NCI-H2227 treated with DMSO at 0.1 percent for 48 hours (cell line): ENCODE measurements at places on chromosomes 11 and 22.

- DNase-seq, result no peak
Observed at GRCh38 chr22:44139773-44140172, 41.0 kb upstream of the PARVG start.

DNA sequence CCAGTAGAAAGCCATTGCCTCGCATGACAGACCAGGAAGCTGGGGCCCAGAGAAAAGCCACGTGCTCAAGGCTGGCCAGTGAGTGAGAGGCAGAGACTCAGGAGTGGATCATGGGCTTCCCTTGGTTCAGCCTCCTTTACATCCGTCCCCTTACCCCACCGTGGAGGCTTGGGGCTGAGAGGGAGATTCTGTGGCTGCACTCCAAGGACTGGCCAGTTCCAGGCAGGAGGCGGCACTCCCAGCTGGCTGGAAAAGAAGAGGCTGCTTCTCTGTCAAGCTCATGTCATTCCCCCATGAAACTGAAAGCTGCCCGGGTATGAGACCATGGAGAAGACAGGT is 6.6 kb upstream of the ASCL2 start:
- no peak for DNase-seq

DNA sequence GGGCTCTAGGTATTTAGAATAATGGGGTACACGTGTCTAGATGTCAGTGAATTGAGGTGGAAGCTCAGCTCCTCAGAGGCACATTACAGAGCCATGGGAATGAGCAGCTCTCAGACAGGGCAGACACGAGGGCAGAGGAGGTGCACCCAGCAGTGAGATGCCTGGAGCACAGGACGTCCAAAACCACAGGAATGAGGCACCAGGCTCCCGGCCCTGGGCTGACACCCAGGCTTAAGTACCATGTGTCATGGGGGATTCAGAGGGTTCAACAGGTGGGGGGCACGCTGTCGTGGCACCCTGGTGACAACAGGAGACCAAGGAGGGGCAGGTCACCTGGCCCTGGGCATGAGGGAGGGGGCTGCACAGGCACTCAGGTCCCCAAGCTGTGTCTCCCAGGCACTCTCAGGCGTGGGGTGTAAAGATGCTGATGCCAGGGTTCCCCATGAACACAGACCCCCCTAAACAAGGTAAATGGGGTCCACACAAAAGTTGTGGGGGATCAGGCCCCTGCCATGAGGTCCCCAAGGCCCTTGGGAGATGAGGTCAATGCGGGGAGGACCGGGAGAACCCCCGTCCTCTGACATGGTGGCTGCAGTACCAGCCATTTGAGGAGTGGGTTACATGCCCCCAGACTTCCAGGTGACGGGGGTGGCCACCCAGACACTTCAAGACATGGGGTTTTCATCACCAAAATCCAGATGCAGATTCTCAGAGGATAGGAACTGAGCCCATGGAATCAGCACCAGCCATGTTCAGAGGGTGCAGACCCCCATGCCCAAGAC is 5.6 kb upstream of the SYT8 start:
- DNase-seq, result no peak

DNA sequence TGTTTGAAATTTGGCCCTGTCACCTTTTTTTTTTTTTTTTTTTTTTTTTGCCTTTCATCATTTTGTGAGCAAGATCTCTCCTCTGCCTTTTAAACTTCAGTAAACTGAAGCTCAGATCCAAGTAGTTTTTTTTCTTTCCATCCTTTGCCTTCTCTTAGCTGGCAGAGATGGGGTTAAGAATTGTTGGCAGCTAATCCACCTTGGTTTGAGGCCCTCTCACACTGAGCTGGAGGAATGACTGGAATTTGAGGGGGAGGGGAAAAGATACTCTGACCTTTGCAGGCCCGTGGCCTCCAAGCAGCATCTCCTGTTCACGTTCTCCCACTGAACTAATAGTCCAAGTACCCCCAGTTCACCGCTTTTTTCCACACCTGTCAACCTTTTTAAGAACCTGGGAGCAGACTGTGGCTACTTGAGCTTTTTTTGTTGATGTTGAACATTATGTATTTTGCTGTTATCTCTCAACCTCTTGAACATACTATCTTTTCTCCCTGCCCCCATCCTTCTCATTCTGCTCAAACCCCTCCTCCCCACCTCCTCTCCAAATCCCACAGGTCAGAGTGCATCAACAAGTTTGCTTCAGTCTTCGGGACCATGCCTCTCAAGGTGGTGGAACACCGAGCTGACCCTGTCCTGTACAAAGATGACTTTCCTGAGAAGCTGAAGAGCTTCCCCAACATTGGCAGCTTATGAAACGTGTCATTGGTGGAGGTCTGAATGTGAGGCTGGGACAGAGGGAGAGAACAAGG is 66.2 kb downstream of the ALX4 start:
- no peak for DNase-seq

GRCh38 chr11:21446939-21447590 is 745.8 kb upstream of the ANO5 start:
- no peak for DNase-seq

DNA sequence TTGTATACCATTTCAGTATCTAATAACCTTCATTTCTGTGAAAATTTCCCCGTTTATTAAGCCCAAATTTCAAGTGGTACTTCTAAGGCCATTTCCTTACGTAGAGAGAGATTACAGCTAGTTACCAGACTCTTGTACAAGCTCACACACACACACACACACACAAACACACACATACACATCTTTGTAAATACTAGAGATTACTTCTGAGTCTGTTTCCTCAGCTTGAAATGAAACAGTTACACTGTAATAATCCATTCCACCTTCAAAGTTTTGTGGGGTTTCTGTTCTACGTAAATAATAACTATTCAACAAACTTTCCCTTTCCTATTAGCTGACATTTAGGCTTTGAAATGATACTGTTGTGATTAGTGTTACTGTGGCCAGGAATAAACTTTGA is 6.2 kb downstream of the POGLUT3 start:
- no peak for DNase-seq

GRCh38 chr22:44438481-44439131 is 59.4 kb downstream of the RTL6 start:
- DNase-seq, result no peak

GRCh38 chr11:113827477-113827876 is 47.9 kb downstream of the CLDN25 start:
- DNase-seq, result no peak

DNA sequence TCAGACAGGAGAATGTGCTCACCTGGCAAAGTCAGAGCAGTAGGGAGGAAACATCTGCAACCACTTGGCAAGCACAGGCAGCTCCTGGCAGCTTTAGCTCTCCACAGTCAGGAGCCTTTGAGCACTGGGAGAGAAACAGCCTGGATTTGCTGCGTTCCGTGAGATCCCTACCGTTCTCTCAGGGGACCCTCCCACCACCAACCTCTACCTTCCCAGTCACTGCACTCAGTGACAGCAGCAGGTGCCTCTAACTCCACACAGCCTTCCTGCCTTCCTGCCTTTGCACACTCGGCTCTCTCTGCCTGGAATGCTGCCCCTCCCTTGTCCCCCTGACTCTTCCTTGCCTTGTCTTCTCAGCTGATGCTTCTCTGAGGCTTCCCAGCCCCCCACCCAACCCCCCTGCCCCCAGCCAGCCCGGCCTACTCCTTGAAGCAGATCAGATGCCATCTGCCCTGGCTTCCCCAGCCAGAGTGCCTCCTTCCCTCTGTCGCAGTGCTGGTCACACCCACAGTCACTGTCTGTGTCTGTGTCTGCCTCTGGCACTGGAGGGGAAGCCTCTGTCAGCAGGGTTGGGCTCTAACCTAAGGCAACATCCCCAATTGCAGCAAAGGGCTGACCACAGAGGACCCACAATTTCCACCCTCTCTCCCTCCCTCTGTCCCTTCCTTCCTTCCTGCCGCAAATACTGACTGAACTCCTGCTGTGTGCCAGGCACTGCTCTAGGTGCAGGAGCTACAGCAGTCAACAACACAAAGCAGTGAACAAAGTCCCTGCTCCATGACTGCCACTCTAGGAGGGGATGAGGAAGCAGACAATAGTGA is 14.9 kb upstream of the TSKU start:
- no peak for DNase-seq
